ENCODE measurements at places on chromosomes 6 and 20.

GRCh38 chr6:47073125-47074110 is 31.3 kb upstream of the ADGRF1 start:
- no peak for DNase-seq

GRCh38 chr6:139392794-139393193 is 18.3 kb upstream of the CITED2 start:
- DNase-seq = no peak

DNA sequence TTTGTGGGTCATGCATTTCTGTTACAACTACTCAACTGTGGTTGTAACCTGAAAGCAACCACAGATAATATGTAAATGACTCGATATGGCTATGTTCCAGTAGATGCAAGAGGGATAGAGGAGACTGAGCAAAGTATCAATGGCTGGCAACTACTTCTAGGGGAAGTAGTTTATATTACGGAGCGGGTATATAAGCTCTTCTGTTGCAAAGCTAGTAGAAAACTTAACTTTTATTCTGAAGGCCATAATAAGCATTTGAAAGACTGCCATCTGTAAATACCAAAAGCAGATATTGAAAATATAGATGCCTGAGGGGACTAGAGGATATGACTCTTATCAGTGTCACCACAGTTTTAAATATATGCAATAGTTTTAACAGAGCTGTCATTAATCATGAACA is 655.3 kb downstream of the PHF3 start:
- DNase-seq = no peak

DNA sequence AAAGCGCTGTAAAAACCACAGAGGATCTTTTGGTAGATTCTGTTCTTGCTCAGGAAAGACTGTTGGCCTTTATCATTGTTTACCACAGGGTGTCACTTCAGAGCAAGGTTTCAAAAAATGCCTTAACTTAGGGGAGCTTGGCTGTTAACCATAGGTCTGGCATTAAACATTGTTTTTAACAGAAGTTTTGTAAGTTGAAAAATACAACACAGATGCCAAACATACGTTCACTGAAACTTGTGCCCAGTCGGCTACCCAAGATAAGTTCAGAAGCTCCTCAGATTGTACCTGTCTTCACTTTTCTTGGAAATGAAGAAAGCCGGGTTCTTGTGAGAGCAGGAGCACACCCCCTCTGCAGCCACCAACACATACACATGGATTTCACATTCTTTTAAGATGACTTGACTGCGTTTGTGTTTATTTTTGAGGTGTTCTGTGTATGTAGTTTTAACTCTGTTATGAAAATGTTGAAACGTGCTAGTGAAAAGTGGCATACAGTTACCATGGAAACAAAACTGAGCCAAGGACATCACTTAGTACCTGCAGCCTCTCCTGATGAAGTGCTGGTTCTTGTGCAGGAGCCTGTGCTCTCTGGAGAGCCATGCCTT is 64.9 kb downstream of the SYCP2L start:
- DNase-seq = no peak

DNA sequence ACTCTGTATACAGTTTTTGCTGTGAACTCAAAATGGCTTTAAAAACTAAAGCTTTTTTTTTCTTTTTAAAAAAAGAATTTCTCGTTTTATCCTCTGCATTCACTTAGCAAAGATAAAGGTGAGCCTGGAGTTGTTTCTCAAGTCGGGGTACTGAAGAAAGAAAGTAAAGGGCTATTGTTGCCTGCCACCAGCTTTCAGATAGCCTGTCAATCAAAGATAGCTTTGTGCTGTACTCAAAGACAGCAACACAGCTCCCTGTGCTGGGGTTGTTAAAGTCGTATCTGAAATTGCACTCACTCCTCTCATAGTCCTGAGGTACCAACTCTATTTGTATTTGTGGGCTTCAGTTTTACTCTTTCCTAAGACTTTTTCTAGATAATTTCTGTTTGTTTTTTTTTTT is 710.1 kb upstream of the ID4 start:
- DNase-seq = no peak

DNA sequence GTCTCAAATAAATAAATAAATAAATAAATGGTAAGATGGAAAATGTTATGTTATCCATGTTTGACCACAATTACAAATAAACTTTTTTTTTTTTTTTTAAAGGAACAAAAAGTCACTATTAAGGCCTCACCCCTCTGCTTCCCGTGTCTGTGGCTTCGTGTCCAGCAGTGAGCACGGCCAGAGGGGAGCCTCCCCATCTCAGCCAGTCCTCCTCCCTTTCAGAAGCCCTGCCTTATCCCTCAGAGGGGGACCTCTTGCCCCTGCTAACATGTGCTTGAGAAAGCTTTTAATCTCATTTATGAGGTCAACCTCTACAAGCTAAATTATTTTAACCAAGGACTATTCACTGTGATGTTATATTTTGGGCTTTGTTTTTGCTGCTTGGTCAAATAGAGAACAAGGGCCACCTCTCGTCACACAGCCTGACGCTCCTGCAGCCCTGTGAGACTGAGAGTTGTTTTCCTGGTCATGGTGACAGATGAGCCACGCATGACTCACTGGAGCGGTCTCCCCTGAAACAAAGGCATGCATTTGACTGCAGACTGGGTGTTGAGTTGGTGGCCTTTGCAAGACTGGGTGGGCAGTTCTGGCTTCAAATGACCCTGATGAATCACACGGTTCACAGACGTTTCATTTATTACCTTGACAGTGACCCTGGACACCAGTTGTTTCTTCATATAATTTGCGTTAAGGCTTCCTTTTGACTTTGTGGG is 131.8 kb downstream of the TIAM2 start:
- no peak for DNase-seq

DNA sequence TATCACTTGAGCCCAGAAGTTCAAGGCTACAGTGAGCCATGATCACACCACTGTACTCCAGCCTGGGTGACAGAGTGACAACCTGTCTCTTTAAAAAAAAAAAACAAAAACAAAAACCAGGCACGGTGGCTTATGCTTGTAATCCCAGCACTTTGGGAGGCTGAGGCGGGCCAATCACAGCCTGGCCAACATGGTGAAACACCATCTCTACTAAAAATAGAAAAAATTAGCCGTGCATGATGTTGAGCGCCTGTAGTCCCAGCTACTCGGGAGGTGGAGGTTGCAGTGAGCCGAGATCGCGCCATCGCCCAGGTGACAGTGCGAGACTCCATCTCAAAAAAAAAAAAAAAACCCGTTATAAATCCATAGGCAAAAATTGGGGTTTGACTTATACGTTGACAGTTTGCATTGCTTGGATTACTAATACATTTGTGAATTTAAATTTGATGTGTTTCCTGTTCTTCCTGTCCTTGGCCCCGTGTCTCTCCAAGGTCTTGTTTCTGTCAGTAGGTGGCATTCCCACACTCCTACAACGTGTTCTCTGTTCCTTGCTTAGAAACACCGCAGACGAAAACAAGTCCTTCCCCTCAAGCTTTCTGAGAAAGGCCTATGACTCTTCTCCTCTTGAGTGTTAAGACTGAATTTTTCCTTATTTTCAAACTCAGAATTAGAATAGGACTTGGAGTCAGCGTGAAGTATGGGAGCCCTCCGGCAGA is 147.0 kb downstream of the DTNBP1 start:
- no peak for DNase-seq

DNA sequence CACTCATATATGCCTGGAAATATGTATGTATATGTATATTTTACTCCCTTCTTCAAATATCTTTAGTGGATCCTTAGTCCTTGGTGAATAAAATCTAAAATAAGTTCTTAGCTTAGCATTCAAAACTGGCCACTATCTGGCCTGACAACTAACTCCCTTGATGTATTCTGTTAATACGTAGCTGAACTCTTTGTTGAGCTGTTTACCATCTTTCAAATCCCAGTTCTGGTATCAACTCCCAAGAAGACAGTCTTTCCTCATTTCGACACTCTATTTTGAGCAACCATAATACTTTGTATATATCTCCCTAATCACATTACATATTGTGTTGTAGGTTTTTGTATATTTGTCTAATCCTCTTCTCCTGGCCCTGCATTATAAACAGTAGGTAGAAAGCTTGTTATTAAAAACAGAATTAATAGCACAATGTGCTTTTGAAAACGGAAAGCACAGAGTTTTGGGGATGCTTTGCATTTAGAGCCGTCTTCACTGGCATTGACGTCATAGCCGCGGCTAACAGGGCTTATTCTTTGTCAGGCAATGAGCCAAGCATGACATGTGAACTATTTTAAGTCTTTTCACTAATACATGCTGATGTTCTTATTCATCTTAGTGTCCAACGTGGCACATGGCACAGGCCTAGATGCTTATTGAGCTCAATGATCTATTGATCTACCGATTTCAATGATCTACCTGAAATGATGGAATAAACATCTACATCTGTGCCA is 47.2 kb upstream of the CCN2 start:
- no peak for DNase-seq

- no peak for DNase-seq
These were observed 27.8 kb downstream of the LRRN4 start for GRCh38 chr20:6026051-6026450.

GRCh38 chr20:57756213-57756612 is 46.4 kb upstream of the PMEPA1 start:
- no peak for DNase-seq
